ENCODE measurements at places on chromosomes 1 and 21.
A peak's percentile ranks its signal among the peaks of the same experiment; 100 is the strongest.

DNA sequence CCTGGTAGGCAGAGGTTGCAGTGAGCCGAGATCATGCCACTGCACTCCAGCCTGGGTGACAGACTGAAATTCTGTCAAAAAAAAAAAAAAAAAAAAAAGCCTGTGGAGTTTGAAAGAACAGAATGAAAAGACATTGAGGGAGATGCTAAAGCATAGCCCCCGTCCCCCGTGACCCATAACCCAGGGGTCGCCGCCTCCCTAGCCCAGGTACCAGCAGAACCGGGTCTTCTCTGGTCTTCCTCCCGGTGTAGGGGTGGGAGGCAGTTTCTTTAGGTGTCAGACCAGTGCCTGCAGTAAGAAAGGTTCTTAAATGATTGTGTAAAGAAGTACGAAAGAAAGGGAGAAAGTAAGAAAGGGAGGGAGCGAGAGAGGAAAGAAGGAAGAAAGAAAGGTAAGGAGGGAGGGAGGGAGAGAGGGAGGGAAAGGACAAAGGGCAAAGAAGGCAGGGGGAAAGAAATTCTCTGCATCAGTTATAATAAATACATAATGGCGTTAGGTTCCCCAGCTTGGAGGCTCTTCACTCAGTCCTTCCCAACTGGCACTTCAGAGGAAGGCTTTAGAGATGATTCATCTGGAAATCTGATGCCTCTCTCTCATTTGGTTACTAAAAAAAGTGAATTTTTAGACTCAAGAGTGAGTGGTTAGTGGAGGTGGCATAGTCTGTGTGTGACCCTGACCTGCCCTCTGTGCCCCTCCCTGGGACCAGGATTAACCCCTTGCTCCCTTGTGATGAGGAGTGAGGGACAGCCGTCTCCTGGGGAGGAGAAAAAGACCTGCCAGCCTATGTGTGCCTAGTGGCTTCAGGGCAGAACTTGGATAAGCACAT is 1.1 kb downstream of the IL24 start:
- DNase-seq: peak; percentile 73

GRCh38 chr1:45686015-45686287 is 382 bp downstream of the GPBP1L1 start:
- DNase-seq: peak; percentile 52

- no peak for DNase-seq
These were observed 34.3 kb upstream of the HMCN1 start for GRCh38 chr1:185699874-185700273.

DNA sequence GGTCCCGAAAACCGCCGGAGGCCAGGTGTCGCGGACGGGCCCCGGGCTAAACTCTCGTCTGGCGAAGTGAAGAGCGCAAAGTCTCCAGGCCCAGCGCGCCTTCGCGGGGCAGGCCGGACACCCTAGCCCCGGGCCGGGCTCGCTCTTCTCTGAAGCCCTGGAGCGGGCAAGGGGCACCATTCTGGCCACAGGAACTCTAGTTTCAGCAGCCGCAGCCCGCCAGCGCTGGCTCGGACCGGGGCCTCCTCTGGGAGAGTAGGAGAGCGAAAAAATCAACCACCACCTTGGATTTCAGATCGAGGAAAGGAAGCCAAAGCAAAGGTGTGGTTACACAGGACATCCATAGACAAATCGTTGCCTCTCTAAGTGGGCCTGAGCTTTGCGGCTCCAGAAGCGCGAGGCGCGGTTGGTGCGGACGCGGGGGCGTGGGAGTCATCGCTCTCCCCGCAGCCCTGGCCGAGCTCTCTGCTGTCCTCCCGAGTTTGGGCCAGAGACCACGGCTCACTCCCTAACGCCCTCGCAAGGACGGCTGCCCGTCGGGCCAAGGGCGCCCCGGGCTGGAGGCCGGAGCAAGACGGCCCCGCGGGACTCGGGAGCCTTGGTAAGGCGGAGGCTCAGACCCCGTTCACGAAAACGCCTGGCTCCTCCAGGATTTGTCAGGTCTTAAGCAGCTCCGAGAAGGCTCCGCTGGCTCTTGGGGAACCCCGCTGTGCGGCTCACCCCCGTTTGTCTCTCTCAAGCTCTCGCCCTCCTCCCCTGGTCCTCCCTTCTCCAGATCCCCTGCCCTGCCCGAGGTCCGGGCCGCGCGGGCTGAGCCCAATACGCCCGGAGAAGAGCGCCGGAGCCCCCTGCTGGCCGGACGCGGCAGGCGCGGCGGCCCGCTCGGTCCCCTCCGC is 132.9 kb upstream of the DPYD start:
- peak; percentile 80 for DNase-seq

DNA sequence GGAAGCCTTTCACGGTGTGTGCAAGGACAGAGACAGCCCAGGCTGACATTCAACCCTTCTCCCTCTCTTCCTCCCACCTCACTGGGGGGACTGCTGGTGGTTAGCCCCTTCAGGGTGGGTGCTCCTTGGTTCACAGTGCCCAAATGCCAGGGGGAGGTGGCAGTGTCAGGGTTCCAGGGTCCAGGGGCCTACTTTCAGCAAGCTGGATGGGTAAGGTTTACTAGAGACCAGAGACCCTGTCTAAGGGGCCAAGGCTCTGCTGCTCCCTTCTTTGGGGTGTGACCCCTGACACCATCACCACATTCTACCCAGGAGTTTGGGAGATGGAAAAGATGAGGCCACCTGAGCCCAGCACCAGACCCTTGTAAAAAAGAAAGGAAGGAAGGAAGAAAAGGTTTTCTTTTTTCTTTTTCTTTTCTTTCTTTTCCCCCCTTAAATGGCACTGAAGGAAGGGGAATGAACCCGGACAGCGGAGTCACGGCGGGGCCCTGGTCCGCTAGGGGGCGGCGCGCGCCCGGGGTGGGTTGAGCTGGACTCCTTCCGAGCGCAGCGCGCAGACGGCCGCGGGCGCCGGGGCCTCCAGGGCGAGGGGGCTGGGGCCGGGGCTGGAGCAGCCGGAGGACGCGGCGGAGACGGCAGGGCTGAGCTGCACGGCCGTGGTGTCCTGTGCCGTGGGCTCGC is 18.8 kb downstream of the KNCN start:
- peak; percentile 73 for DNase-seq

- DNase-seq: no peak
These were observed 198.2 kb upstream of the LMO4 start for GRCh38 chr1:87130438-87130837.

GRCh38 chr1:64581135-64581842 is 111.4 kb downstream of the CACHD1 start:
- DNase-seq: no peak

DNA sequence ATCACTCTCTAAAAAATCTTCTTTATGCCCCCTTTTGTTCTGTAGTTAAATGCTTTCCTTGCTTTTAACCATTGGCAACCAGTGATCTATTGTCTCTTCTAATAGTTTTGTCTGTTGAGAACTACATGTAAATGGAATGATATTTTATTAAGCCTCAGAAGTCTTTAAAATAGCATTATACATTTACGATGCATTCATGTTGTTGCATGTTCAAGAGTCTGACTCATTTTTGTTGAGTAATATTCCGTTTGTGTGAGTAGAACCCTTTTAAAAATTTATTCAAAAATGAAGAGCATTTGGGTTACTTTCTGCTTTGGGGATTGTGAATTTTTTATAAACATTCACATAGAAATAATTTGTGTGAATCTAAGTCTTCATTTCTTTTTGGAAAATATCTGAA is 1352.9 kb downstream of the NCAM2 start:
- DNase-seq: no peak

- no peak for DNase-seq
These were observed 8.7 kb upstream of the LELP1 start for GRCh38 chr1:153194331-153195050.

- no peak for DNase-seq
These were observed 179.6 kb downstream of the DHRS3 start for GRCh38 chr1:12438349-12438924.

GRCh38 chr1:153626904-153627714 is at the start of gene S100A13:
Gene S100A13 (minus strand): TSS chr1:153627505. CDS start chr1:153626472, 1,033 bp downstream.
- DNase-seq: peak; percentile 90

DNA sequence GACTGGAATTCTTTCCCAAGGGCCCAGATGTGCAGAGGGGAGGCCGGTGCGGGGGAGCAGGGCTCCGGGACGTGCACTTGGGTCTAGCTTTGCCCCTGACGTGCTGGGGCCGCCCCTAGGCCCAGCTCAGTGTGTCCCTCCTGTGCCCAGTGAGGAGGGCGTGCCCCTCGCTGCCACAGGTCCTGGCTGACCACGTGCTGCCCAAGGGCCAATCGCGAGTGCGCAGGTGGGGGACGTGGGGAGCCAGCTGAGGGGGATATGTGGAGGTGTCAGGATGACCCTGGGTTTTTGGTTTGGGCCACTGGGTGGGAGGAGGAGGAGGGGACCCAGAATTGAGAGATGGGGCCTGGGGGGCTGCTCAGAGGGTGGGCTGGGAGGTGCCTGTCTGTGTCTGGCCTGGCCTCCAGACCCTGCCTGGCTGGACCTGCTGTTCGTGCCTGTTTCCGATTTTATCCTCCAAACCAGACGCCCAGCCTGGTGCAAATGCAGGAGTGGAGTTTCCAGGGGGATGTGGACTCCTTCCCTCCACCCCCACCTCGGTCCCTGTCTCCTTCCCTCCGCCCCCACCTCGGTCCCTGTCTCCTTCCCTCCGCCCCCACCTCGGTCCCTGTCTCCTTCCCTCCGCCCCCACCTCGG is 6.1 kb upstream of the RNF223 start:
- no peak for DNase-seq

- no peak for DNase-seq
These were observed 10.1 kb downstream of the ADPRS start for GRCh38 chr1:36098650-36099365.

GRCh38 chr1:40248412-40248811 is 675 bp downstream of the TMCO2 start:
- no peak for DNase-seq

GRCh38 chr1:78667939-78668338 is 18.3 kb downstream of the IFI44 start:
- no peak for DNase-seq

- DNase-seq: no peak
These were observed 197.5 kb downstream of the BRINP2 start for GRCh38 chr1:177368255-177368654.

GRCh38 chr1:175804561-175804960 is 61.2 kb upstream of the TNR start:
- no peak for DNase-seq

DNA sequence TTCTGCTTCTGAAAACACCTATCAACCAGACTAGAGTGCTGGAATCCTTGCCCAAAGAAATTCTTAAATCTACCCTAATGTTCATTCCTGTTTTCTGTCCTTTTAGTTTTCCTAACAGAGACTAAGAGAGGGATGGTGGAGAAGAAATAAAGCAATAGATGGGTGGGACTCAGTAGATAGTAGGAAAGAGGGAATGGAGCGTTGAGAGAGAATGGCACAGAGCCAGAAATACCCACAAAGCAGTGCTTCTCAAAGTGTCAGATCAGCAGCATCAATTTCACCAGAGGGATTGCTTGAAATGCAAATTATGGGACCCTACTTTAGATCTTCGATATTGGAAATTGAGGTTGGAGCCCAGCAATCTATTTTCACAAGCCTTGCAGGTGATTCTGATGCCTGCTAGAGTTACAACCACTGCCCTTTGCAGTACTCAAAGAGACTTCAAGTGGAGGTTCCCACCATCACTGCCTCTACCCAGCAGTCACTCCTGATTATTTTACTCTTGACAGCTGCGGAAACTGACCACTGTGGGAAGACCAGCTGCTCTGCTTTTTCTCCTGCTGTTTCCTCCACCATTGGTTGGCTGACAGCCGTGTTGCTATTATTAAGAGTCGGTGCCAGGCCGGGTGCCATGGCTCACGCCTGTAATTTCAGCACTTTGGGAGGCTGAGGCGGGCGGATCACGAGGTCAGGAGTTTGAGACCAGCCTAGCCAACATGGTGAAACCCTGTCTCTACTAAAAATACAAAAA is 11.4 kb upstream of the PRPF3 start:
- no peak for DNase-seq

DNA sequence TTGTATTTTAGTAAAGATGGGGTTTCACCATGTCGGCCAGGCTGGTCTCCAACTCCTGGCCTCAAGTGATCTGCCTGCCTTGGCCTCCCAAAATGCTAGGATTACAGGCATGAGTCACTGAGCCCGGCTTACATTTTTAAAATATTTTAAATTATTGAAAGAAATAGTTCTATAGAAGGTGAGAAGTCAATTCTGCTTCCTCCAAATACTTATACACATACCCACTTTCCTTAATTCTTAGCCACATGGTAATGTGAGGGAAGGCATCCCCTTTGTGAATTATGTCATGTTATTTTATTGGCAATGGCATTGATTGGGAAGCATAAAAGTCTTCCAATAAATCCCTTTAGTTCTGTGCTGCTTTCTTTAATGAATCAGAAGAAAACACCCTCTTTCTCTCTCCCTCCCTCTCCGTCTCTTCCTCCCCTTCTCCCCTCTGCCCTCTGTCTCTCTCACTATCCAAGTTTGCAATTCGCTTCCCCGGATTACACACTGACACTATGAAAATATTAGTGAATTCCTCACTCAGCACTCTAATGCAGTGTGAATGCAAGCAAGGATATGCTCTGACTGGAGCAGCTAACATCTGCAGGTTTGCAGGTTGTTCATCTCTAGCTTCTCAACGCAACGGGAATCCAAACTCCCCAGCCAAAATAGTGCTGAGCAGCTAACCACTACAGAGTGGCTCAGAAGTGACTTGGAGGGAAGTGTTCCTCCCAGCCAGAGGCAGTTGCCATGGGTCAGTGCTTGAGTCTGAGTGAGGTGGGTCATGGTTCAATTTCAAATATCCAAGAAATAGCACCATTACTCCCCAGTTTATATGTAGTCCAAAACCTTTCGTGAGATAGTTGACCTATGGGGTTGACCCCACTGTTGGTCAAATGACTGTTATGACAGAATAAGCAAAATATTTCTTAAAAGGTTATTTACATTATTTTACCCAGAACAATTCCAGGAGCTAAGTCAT is 77.8 kb upstream of the CD55 start:
- DNase-seq: peak; percentile 42

DNA sequence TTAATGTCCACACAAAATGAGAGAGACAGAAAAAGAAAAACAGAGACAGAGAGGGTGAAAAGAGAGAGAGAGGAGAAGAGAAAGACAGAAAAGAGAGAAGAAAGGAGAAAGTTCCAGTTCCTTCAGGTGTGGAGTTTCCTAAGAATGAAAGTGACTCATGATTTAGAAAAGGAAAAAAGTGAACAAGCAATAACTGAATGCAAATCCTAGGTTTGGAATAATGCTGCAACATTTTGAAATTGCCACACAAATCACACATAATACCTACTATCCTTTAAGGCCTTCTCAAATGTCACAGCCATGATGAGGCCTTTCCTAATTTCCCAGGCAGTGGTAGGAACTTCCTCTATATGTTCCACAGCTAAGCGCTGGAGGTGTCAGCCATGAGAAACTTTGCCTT is 31.5 kb upstream of the XPR1 start:
- DNase-seq: no peak

- peak; percentile 34 for DNase-seq
These were observed 997 bp downstream of the PRKACB start for GRCh38 chr1:84145068-84145467.

All from SJSA1 (cell line).